ENCODE measurements at places on chromosomes 6 and 20. TPM values are rescaled to one million over a fixed set of nuclear protein-coding genes. Genes with fewer than 3 reads are reported as not detected.

GRCh38 chr20:52103913-52104545, 87.5 kb downstream of the ZFP64 start:
- no peak for DNase-seq

SDC4 gene
- 39.4 TPM for total RNA-seq

GRCh38 chr6:34272013-34272926, 23.5 kb upstream of the SMIM29 start:
- no peak for DNase-seq

DNA sequence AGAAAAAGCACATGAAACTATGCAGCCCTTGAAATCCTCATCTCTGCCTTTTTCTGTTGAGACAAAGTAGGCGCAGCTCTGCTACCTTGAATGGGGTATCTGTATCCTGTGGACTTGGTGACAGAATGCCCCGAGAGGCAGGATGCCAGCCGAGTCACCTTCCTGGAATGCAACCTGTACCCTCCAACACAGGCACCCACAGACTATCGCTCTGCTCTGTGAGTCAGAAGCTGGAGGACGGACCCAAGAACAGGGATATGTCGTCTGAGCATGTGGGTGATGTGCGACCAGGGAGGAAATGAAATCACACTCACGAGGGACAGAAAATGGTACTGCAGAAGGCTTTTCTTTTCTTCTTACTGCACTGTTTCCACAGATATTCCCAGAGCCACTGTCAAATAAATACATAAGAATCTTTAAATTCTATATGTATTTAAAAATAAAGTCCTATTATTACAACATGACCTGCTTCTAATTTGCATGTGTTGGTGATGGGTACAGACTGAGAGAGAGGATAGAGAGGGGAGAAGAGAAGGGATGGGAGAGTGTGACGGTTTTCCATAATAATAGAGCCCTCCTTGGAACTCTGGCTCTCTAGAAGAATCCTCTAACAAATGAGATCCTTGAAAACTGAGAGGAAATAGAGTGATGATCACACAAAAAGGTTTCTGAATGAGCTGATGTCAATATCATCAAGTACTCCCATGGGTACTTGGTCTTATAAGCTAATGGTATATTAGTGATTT, 308.1 kb downstream of the FOXC1 start:
- no peak for DNase-seq

- DNase-seq = no peak
Observed at GRCh38 chr6:131877999-131878789, 70.4 kb downstream of the ENPP1 start.

All from uterus (tissue), 4 donors.